COR-L47 (cell line): ENCODE measurements at places on chromosomes 5 and 9.

DNA sequence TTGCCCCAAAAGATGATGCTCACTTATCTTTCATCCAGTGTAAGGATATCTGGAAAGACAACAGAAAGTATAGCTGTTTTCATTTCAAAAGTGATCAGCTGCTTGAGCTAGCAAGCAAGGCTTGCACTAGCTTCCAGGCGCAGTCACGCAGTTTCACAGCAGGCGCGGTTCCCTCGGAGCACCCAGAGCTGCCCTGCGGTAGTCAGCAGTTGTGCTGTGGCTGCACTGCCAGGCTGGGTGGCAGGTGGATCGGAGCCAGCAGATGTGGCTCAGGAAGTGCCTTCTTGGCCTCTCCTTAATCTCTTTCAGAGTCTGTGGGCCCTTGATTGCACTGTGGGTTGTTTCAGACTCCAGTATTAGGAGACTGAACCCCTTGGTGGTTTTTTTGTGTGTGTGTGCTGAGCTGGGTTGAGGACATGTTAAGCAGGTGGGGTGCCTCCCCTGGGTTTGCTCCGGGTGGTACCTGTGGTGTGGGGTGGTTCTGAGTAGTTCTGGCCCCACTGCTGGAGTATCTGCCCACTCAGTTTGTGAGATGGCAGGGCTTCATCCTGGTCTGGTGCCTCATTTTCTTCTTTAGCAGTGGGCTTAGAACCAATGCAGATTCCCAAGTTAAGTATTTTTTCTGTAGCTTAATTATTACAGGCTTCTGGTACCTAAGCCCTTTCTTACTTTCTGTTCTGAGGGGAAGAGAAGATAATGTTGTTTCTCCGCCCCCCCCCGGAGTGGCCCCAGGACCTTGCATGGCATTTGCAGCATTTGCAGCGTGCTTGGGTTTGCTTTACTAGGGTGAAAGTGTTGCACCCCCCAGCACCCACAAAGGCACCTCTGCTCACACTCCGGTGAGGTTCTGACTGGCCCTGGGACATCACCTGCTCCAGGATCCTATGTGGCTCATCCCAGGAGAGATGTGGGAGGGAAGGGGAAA, 16.4 kb downstream of the TENT4A start:
- DNase-seq, result no peak

GRCh38 chr5:74948031-74948546, 81.9 kb upstream of the FAM169A start:
- no peak for DNase-seq

- no peak for DNase-seq
Measured at GRCh38 chr9:20604562-20604961, 17.7 kb downstream of the MLLT3 start.

DNA sequence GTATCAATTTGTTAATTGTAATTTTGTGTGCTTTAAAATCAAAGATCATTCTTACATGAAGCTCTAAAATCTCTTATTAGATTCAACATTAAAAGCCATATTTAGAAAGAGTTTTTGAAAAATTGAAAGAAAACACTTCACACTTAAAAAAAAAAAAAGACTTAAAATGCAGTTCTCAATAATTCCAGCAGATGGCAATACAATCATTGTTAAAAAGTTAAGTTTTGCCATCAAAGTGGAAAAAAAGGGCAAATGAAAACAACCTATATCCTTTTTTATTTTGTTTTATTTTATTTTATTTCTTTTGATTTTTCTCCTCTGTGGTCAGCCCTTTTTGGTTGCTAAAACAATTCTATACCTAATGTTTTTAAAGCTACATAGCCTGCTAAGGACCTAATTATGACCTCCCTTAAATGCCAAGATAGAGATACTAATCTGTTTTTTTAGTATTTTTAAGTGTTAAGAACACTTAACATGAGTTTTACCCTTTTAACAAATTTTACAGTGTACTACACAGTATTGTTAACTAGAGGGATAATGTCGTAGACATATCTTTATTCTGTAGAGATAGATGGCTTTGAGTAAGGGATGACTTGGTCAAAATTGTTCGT, 154.2 kb upstream of the DAB2 start:
- no peak for DNase-seq

DNA sequence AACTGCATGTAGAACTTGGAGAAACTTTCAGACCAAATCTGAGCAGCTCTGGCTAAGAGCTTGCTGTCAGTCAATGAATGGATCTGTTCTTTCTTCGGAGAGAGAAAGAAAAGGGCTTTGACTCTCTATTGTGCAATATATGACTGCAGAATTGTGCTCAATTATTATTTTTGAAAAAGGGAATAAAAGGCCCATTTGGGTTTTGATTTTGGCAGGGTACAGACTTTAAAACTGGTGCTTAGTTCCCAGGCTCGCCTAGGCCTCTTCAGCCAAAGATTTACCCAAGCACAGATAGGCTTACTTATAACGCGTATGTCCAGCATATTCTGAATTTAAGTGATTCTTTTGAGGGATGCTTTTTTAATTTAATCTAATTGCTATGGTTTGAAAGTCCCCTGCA, 59.3 kb downstream of the RETREG1 start:
- no peak for DNase-seq

GRCh38 chr5:33227247-33227646, 213.5 kb upstream of the TARS1 start:
- DNase-seq, result no peak

DNA sequence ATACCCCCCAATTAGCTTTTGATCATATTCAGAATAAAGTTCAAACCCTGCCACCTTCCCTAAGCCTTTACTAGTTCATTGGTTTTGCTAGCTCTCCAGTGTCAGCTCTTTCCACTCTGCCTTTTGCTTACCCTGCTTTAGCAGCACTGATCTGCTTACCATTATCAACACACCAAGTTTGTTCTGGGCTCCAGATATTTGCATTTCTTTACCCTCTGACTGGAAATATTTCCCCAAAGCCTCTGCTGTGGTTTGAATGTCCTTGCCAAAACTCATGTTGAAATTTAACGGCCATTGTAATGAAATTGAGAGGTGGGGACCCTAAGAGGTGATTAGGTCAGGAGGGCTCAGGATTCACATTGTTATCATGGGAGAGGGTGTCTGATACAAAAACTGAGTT, 99.5 kb downstream of the GCNT1 start:
- DNase-seq, result no peak

- no peak for DNase-seq
Measured at GRCh38 chr9:88344013-88344412, 44.2 kb upstream of the SPIN1 start.

- no peak for DNase-seq
Measured at GRCh38 chr9:123651273-123651672, 278.7 kb downstream of the DENND1A start.

DNA sequence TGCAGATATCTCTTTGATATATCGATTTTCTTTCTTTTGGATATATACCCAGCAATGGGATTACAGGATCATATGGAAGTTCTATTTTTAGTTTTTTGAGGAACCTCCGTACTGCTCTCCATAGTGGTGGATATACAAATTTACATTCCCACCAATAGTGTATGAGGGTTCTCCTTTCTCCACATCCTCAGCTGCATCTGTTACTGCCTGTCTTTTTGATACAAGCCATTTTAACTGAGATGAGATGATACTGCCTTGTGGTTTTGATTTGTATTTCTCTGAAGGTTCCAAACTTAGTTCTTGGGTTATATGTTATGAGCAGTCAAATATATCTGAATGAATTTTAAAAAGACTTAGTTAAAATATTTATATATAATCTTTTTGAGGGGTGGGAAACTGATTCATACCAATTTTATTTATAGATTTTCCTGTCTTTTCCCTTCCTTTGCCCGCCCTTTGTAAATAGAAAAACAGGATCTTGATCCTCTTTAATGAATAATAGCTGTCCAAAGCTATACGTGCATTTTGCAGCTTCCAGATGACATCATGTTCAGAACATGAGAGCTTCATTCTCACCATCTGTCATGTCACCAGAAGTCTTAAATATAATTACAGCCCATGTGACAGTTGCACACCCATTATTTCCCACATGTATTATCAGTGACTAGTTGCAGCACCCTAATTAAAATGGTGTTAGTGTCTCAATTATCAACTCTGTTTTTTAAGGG, 6.2 kb upstream of the ARHGEF28 start:
- no peak for DNase-seq

DNA sequence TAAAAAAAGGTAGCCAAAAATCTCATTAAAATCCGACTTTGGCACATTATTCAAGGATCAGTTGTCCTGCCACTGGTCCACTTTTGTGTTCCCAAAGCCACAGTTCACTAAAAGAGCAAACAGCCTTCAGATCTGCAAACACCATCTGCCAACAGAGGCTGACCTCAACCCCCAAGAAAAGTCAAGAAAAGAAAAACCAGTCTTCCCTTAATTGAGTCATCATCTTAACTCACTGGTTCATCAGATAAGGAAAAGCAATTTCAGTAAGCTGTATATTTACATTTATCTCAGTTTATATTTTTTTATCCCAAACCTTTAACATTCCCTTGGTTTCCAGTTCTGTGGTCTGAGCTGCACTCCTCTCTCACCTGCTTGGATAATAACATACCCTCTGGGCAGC, 21.2 kb downstream of the RASEF start:
- no peak for DNase-seq

DNA sequence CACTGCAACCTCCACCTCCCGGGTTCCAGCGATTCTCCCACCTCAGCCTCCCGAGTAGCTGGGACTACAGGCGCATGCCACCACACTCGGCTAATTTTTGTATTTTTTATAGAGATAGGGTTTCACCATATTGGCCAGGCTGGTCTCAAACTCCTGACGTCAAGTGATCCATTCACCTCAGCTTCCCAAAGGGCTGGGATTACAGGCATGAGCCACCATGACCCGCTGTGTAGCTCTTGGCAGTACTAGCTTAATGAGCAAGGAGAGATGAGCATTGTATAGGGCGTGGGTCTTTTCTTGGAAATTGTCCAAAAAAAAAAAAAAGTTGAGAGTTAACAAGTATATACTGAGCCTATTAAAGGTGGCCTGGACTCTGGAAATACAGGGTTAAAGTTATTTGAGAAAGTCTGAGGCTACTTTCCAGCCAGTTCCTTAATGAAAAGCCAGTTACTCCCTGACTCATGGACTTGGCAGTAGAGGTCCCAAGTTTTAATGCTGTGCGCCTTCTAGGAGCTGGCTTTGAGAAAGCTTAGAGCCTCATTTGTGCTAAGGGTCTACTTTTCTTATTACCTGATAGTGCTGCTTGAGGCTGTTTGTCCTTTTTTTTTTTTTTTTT, 4.2 kb upstream of the FGF18 start:
- DNase-seq, result no peak

DNA sequence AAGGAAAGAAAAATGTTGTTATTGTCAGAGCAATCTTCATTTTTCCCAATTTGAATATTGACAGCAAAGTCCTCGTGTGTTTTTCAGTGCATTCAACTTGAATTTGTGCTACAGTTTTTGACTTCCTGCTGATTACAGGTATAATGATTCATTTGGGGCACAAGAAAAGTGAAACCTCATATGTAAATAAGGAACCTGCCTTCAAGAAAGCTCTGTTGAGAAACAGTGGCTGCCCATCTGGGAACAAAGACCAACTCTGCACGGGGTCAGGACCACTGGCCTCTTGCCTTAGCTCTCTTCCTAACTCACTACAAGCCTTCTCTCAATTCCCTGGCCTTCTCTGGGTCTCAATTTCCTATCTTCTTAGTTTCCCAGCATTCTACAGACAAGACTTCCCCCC, 21.0 kb downstream of the TIMD4 start:
- no peak for DNase-seq

- no peak for DNase-seq
Measured at GRCh38 chr5:34045023-34045422, 2.0 kb upstream of the C1QTNF3 start.

DNA sequence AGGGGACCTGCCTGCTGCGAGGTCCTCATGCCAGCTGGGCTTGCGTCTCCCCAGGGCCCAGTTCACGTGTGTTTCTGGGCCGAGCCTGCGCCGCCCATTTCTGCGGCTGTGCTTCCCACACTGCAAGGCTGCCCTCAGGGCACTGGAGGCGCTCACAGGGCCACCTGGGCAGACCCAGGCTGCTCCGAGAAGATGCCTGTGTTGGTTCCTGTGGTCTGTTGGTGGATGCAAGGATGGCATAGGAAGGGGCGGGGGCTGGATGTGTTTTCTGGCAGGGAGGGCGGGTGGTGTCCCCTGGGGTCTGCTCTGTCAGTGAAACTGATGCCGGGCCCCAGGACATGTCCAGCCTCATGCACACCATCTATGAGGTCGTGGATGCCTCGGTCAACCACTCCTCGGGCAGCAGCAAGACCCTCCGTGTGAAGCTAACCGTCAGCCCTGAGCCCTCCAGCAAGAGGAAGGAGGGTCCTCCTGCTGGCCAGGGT, 25.9 kb downstream of the NKD2 start:
- no peak for DNase-seq

DNA sequence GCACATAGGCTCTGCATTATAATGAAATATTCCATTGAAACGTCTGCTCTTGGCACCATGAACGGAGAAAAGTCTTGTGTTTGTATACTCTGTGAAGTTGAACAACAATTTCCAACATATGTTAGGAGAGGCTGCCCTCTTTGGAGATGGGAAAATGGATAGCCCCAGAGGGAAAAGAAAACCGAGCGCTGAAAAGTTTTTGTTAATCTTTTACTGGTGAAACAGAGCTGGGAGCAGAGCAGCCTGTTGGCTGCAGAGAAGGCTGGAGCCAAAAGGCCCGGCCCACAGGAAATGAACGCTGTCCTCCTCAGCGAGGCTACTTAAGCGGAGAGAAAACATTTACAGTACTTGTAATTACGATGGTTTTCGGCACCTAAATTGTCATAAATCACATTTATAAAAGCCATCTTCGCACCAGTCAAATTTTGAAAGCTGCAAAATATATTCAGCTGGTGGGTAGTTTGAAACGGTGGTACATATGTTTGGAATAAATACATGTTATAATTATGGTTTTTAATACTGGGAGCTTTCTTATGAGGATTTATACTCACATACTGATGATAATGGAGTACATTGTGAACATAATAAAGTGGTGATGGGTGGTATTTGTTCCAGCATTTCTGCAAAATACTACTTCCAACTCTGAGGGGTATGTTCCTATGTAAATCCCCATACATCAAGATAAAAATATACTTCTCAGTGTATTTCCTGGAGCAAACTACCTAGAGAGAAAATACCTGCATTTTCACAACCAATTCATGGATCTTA, 129.6 kb upstream of the CNTLN start:
- DNase-seq, result no peak

DNA sequence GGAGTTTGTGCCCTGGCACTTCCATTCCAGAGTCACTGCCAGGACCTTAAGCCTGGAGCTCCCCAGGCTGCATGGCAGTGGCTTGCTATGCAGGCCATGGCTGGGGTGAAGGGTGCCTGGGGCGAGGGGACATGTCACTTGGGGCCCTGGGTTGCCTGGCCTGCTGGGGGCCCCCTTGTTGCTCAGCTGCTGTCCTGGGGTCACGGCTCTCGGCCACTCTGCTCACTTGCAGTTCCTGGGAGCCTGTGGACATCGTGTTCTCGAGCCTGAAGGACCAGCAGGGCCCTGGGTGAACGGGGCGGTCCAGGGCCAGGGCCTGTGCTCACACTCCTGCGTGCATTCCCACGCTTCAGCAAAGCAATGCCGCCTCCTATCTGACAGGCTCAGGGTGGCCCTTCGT, 14.5 kb upstream of the SLC2A6 start:
- DNase-seq, result no peak

- DNase-seq, result no peak
Measured at GRCh38 chr5:83848941-83849340, 128.3 kb upstream of the HAPLN1 start.
